HFFc6 (cell line): ENCODE measurements at places on chromosomes 7 and 10. TPM values are rescaled to one million over a fixed set of nuclear protein-coding genes. Genes with fewer than 3 reads are reported as not detected.

- peak; percentile 65 for DNase-seq
These were observed 38.4 kb downstream of the SLC39A12 start for GRCh38 chr10:17989908-17990767.

DNA sequence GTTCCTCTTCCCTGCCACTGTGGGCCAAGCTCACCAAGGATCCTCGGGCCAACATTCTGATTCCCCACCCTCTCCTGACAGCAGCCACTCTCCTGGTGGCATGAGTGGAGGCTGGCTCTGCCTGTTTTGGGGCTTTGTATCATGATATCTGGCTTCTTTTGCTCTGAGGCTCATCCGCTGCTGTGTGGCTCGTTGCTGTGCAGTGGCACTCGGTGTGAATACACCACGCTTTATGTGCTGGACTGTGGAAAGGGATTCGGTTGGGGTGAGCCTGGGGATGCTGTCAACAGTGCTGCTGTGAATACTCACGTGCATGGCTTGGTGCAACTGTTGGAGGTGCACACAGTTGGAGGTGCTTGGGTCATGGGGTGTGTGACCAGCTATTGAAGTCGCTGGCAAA lies 208.5 kb downstream of the COBL start:
- no peak for DNase-seq

GRCh38 chr10:95319239-95319638 lies 28.4 kb upstream of the PDLIM1 start:
- peak; percentile 22 for DNase-seq

DNA sequence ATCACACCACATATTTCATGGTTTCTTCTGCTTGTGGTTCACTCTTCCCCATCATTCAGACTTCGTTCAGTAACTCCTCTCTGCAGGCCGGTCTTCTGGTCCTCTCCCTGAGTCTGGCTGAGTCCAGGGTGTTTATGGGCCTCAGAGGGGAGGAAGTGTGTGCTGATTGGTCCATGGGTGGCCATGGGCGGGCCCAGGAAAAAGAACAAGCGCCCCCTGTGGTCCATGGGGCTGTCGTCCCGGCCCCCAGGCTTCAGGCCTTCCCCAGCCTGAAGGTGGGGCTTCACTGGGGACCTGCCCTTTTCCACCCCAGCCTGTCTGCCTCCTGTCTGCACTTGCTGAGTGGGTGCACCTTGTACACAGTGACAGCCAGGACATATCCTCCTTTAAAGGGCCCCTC lies 123.7 kb downstream of the VIPR2 start:
- no peak for DNase-seq

DNA sequence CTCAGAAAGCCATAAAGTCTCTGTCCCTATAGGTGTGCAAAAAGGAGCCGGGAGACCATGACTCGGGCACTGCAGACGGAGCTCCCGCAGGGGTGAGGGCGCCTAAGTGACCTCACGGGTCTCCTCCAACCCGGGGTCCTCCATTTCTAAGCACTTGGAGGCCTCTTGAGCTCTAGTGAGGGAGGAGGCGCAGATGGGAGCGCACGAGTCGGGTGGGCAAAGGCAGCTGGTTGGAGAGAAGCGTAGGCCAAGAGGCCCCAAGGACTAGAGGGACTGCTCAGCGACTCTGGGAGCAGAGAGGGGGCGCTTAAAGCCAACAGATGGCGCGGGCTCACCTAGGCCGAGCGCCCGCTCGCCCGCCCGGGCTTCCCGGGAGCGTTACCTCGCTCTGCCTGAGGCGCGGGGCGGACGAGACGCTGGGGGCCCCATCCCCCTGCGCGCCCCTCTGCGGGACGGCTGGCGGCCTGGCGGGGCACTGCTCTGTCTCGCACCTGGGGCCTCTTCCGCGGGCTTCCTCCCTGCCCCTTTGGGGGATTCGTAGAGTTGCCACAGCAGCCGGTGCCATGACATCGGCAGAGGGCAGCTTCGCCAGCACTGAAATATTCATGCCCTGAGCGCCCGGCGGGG lies 523 bp upstream of the CDH23 start:
- DNase-seq: no peak

DNA sequence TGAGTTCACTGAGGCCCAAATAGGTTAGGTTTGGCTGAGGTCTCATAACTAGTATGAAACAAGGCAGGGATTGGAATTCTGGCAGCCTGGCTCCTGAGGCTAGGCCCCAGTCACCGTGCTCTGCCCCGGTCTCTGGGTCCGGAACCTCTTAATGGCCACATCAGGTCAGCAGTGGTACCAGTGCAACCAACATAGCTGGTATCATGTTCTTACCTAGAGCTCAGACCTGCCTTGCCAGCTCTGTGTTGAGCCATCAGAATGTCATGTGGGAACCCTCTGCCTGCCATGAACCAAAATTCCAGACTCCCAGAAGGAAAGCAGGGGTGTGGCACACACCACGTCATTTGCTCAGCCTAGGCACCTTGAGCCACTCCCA lies 56.5 kb downstream of the ZNF467 start:
- no peak for DNase-seq

DNA sequence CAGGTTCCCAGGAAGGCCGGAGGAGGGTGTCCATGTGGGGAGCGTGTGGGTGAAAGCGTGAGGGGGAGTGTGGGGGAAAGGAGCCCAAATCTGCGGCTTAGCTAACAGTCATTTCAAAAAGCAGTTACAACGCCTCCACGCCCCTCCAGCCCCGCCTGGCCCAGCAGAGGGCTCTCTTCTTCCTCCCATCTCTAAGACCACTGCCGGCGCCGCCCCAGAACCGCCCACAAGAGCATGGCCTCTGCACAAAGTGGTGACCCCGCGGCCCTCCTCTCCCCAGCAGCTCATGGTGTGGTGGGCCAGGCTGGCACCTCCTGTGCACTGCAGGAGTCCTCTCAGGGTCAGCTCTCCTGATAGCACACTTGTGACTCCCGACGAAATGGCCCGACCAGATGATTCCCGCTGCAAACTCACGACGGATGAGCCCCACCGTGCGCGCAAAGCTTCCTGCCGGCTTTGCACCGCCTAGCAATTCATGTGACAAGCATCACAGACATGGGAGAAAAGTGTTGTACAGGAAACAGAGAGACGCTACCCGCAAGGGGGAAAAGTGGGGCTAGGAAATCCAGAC lies 12.4 kb upstream of the HUS1 start:
- DNase-seq: peak; percentile 28

DNA sequence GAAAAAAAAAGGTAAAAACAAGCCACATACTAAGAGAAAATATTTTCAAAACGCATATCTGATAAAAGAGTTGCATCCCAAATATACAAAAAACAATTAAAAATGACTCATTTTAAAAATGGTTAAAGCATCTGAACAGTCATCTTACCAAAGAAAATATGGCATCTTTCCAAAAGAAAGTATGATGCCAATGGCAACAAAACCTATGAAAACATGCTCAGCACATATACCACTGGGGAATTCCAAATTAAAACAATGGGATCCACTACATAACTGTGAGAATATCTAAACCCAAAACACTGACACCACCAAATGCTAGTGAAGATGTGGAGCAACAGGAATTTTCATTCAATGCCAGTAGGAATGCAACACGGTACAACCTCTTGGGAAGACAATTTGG lies 39.3 kb downstream of the VSTM2A start:
- no peak for DNase-seq

- DNase-seq: no peak
These were observed 22.8 kb upstream of the FAM20C start for GRCh38 chr7:169276-170172.

GRCh38 chr10:70348228-70348850 lies 34.1 kb downstream of the LRRC20 start:
- no peak for DNase-seq

DNA sequence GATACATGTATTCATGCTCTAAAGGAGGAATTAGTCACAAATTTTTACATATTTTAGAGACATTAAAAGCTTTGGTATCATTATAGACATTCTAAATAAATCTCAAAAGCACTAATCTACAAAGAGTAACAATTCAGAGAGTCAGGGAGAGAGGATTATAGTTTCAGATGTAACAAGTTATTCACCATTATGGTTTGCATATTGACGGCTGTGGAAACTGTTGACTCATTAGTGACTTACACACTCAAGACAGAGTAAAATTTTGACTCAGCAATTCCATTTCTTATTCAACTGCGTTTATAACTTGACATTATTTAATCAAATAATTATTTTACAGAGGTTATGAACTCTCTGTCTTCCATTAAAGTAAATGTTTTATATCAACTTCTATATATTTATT lies 95.4 kb upstream of the SEMA3C start:
- DNase-seq: no peak

- DNase-seq: no peak
These were observed 14.9 kb downstream of the UNCX start for GRCh38 chr7:1247527-1248041.

DNA sequence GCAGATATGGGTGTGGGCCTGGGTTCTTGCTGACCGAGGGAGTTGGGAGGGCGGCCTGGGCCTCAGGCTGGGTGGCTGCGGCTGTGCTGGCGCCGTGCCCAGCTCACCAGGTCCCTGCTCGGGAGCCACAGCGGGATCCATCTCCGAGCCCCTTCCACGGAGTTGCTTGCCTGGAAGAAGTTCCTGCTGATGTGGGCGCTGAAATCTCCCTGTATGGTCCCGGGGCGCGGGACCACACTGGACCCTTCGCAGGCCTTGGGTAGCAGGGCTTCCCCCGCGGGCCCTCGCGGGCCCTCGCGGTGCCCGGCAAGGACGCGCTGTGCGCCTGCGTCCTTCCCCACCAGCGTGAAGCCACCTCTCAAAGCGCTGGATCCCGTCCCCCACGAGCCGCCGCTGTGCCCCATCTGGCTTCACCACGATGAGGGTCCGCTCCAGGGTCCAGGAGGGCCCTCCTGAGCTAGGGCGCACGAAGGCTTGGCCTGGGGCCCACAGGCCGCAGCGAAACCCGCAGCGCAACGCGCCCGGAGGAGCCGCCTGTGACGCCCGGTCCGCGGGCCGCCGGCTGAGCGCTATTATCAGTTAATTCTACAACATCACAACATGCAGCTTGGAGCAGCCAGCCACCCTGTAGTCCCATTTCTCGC lies 31.5 kb downstream of the RAB19 start:
- DNase-seq: no peak

DNA sequence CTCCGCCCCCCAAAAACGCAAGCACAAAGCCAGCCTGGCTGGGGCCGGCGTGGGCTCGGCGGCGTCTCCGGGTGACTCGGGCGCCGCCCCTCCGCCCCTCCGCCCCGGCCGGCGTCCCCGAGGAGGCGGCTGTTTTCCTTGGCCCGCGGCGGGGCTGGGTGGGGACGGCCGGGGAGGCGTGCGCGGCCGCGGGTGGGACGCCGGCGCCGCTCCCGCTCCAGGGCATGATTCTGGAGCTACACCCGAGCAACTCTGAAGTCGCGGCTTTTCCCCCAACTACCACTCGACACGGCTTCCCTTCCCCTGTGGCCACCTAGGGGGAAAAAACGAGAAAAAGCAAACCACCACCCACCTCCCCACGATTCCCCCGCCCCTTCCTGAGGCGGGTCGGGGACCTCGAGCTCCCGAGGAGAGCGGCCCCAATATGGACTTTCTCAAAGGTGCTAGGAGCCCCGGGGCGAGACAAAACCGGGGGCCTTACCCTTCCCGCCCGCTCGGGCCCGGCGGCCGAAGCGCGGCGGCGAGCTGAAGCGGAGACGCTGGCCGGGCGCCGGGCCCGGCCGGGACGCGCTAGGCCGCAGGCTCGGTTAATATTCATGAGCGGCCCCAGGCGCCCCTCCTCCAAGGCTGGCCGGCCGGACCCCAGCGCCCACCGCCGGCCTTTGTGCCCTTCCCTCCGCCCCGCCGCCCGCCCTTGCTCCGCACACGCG lies 856 bp downstream of the ARHGAP21 start:
- DNase-seq: peak; percentile 43

DNA sequence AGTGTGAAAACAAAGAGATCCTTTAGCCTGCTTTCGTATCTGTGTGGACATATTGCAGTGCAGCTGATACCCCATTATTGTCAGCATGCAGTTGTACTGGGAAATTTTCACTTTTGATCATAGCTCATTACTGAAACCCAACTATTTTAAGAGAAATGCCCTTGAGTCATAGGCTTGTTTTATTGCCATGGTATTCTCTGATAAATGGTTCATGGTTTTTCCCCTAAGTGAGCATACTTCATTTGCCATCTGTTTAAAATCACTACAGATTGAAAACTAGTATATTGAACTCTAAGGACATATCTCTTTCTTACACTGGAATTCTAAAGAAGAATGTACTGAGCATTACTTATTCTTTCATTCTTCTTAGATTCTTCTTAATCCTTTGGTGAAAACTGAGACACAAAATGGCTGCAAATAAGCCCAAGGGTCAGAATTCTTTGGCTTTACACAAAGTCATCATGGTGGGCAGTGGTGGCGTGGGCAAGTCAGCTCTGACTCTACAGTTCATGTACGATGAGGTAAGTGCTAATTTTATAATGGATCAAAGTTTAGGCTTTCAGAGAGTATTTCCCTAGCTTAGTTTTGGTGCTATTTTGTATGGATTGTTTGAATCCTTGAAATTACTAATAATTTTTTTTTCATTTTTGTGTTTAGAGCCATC lies 63.0 kb downstream of the RALA start:
- peak; percentile 65 for DNase-seq

DNA sequence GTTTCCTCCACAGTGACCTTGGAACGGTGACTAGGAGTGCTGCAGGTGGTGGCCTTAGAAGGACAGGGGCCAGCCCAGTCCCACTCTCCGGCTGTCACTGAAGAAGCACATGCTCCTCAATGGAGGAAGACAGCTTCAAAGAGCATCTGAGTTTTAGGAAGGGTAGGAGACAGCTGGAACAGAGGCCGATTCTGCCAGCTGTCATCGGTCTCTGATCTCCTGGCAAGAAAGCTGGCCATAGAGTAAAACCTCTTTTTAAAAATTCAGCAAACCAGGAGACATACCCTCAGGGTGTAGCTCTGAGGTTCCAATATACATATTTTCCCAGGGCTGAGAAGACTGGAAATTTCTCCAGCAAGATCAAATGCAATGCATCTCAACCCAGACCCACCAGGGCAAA lies 55.9 kb downstream of the KCNMA1 start:
- no peak for DNase-seq

PALS2 gene
- total RNA-seq: 13.8 to 20.5 TPM (median 15.4 TPM) in 3 replicates

ZWINT gene
- total RNA-seq: 28.5 to 59.1 TPM (median 58.7 TPM) in 3 replicates

TMEM176B gene
- total RNA-seq: not detected in 2 replicates

TAS2R41 gene
- not detected in 3 replicates for total RNA-seq

USP54 gene
- total RNA-seq: 8.0 to 11.0 TPM (median 10.8 TPM) in 3 replicates

HMX2 gene
- not detected in 3 replicates for total RNA-seq
